ENCODE measurements at places on chromosomes 7 and 10. TPM values are rescaled to one million over a fixed set of nuclear protein-coding genes. Genes with fewer than 3 reads are reported as not detected.

The ZNF3 gene
- 22.0 TPM for total RNA-seq

The CUBN gene
- total RNA-seq, result 3.7 TPM

The ICA1 gene
- 31.1 TPM for total RNA-seq

The AOC1 gene
- total RNA-seq, result not detected

The FXYD4 gene
- total RNA-seq, result not detected

The CACNA2D1 gene
- total RNA-seq, result 40.5 TPM

The ZSCAN25 gene
- total RNA-seq, result 16.2 TPM

The SHH gene
- not detected for total RNA-seq

The FOXP2 gene
- 17.6 TPM for total RNA-seq

The ZNF365 gene
- 1.1 TPM for total RNA-seq

The TM9SF3 gene
- total RNA-seq, result 120 TPM

The SLC13A1 gene
- not detected for total RNA-seq

The VPS37D gene
- 1.5 TPM for total RNA-seq

The AKR1C8 gene
- total RNA-seq, result 0.30 TPM

The KCP gene
- 6.1 TPM for total RNA-seq

The NKX6-2 gene
- total RNA-seq, result not detected

The COA1 gene
- 55.6 TPM for total RNA-seq

The TMEM176B gene
- 34.3 TPM for total RNA-seq

The TSPAN14 gene
- 59.5 TPM for total RNA-seq

The ANKRD22 gene
- 0.26 TPM for total RNA-seq

The DDX50 gene
- total RNA-seq, result 32.0 TPM

The USP6NL gene
- total RNA-seq, result 11.3 TPM

The NUPR2 gene
- 1.1 TPM for total RNA-seq

The ADAM12 gene
- total RNA-seq, result 9.4 TPM

The SNX8 gene
- total RNA-seq, result 26.5 TPM

The SLC18A3 gene
- total RNA-seq, result not detected

The AKR1C3 gene
- 98.8 TPM for total RNA-seq

The GIMAP6 gene
- 31.7 TPM for total RNA-seq

The ACSM6 gene
- total RNA-seq, result 0.99 TPM

The ZNF853 gene
- 10.9 TPM for total RNA-seq

The TPST1 gene
- 38.8 TPM for total RNA-seq

The ENO4 gene
- 0.51 TPM for total RNA-seq

The TRIM50 gene
- total RNA-seq, result 2.2 TPM

The ZMYND11 gene
- total RNA-seq, result 79.7 TPM

The LBX1 gene
- total RNA-seq, result not detected

The SPDYE16 gene
- 0.16 TPM for total RNA-seq

The DDX56 gene
- total RNA-seq, result 56.8 TPM

The RPEL1 gene
- not detected for total RNA-seq

The NPSR1 gene
- total RNA-seq, result not detected

The CFAP46 gene
- total RNA-seq, result 0.42 TPM
